Hepatocyte (in vitro differentiated cells): ENCODE measurements at places on chromosomes 13 and 19.

DNA sequence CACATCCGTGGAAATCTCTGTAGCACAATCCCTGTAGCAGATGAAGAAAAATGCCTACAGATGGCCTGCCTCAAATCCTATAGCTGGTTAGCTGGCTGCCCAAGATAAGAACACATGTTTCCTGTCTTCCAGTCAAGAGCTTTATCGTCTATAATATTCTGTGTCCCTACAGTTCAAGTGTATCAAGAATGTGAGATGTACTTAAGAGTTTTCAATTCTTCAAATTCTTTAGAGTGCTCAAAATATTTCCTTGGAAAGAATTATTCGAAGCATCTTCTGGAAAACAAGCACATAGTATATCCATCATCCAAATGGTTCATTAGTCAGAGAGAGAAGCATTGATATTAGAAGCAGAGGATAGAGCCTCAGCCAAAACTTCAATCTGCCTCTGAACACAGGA, 239.8 kb downstream of the COG6 start:
- DNase-seq: no peak

DNA sequence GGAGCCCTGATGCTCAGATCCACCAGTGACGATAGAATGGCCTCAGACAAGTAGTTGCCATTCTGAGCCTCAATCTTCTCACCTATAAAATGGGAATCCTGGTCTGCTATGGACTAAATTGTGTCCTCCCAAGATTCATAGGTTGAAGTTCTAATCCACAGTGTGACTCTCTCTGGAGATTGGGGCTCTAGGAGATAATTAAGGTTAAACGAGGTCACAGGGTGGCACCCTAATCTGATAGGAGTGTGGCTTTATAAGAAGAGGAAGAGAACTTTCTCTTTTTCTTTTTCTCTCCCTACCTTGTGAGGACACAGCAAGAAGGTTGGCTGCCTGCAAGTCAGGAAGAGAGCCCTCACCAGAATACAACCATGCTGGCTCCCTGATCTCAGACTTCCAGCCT, 214.1 kb downstream of the KATNAL1 start:
- DNase-seq: no peak

DNA sequence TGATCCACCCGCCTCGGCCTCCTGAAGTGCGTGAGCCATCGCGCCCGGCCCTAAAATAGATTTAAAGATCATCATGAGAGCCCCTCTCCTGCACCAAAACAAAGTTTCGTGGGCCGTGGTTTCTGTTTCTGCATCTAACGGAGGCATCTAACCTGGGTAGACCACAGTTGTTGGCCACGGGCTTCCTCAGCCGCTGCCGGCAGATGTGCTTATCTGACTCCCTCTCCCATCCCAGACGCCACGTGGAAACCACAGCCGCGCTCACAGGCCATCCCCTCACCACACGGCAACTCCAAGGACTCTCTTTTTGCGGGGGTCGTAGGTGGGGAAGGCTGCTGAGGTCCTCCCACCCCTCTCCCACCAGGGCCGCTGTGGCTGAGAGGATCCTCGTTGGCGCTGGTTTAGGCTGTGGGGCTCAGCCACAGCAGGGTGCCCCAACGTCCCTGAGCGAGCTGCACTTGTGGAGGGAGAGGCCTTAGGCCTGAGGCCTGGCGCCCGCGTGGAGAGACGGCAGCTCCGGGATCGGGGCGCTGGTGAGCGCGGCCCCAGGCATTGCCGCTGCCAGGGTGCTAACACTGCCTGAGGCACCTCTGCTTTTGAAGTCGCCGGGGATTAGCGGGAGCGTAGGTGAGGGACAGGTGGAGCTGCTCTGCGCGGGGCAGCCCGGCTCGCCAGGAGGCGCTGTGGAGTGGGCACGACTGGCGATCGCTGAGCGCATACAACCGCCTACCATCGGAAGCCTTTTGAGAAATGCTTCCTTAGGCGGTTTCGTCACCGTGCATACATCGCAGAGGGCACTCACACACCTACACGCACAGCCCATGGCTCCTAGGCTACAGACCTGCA, 8.9 kb downstream of the ZSCAN1 start:
- no peak for DNase-seq

- no peak for DNase-seq
These were observed 679 bp upstream of the ABHD8 start for GRCh38 chr19:17303940-17304267.

DNA sequence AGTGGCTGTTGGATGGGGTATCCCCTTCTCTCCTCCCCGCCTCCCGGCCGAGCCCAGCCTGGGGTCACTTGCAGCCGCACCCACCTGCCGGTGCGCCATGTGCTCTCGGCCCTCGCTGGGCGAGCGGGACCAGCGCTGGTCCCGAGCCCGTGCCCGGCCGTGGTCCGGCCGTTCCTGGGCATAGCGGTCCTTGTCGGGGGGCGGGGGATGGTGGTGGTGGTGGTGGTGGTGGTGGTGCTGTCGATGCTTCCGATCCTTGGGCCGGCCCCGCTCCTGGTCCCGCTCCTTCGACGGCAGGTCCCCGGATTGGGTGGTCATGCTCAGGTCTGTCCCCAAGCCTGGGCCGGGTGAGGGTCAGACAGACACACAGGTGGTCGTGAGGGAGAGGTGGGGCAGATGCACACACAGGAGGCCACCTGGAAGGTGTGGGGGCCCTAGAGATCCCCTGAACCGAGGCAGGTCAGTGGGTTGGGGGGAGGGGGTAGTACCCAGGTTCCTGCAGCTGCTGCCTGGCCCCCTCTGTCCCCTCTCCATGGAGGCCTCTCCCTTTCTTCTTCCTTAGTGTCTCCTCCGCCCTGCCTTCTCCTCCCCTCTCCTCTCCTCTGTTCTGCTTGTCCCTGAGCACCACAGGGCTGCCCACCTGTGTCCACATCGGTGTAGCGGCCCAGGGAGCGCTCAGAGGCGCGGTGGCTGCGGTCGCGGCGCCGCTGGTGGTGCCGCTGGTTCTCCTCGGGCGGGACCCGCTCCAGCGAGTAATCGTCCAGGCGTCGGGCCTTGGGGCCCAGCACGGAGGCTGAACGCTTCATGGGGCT, 58.7 kb downstream of the IER2 start:
- DNase-seq: no peak

DNA sequence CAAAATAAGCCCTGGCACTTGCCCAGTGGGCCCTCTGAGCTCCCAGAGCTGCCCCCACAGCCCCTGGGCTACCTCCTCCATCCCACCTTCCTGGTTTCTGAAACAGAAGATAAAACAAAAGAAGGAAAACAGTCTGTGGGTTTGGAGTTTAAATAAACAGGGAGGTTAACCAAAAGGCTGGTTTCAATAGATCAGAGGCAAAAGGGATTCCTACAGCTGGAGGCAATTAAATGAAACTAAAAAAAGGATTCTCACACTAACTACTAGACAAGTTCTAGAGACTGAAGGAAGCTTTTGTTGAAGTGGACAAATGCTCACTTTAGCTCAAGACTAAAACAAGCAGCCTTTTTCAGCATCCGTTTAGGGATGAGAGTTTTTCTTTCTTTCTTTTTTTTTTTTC, 569.8 kb downstream of the FGF9 start:
- DNase-seq: no peak

GRCh38 chr19:29003641-29004409, 209.1 kb downstream of the UQCRFS1 start:
- no peak for DNase-seq

DNA sequence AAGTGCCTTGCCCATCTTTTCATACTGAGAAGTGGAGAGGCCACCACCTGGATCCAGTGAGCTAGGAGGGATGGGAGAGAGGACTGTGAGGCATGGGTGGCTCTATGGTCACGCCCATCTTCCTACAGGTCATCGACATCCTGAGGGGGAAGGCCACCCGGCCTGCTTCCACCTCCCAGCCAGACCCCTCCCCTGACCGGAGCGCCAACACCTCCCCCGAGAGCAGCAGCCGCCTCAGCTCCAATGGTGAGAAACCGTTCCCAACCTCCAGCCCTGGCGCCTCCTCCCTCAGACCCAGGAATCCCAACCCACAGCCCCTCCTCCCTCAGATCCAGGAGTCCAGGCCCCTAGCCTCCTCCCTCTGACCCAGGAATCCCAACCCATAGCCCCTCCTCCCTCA, 10.1 kb downstream of the BCL3 start:
- peak; percentile 61 for DNase-seq

DNA sequence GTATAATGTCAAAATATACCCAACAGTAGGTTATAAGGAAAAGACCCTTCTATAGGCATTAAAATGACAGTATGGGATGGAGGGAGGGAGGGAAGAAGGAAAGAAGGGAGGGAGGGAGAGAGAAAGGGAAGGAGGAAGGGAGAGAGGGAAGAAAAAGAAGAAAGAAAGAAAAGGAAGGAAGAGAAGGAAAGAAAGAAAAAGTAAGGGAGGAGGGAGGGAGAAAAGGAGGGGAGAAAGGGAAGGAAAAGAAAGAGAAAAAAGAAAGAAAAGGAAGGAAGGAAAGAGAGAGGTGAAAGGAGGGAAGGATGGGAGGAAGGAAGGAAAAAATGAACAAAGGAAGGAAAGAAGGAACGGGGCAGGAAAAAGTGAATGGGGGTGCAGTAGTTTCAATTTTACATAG, 35.3 kb upstream of the CACNA1A start:
- no peak for DNase-seq

DNA sequence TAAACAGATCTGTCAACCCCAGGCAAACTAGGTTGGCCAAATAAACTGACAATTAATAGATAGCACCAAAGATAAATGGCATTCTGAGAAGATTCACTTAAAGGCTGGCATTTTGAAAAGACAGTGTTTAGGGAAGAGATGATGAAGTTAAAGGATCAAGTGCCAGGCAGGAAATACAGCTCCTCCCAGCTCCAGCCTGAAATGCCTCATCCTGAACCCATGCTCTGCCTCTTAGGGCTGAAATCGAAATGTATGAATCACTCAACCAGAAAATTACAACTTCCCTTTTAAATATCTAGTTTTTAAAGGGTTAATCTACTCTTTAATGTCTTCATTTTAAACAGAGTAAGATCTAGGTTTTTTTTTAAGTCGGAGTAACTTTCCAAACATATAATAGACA, 171.2 kb upstream of the UBL3 start:
- DNase-seq: no peak

DNA sequence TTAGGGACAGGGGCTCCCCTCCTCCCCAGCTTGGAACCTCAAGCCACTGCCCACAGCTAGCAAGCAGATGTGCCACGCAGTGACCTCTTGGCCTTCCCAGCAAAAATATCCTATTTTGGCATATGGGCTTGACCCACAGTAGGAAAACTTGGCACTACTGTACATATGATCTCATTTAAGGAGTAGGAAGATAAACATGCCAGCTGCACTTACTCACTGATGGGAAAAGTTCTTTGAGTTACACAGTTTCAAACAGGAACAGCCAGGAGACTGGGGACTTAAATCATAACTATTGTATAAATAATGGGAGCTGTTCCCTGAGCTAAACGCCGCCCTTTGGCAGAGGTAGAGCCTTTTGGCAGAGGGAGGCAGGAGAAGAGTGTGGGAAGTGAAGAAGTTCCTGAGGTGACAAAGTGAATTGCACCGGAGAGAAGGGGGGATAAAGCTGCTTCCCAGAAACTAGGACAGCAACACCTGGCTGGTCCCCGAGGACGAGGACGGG, 6.1 kb downstream of the SACS start:
- peak; percentile 35 for DNase-seq

DNA sequence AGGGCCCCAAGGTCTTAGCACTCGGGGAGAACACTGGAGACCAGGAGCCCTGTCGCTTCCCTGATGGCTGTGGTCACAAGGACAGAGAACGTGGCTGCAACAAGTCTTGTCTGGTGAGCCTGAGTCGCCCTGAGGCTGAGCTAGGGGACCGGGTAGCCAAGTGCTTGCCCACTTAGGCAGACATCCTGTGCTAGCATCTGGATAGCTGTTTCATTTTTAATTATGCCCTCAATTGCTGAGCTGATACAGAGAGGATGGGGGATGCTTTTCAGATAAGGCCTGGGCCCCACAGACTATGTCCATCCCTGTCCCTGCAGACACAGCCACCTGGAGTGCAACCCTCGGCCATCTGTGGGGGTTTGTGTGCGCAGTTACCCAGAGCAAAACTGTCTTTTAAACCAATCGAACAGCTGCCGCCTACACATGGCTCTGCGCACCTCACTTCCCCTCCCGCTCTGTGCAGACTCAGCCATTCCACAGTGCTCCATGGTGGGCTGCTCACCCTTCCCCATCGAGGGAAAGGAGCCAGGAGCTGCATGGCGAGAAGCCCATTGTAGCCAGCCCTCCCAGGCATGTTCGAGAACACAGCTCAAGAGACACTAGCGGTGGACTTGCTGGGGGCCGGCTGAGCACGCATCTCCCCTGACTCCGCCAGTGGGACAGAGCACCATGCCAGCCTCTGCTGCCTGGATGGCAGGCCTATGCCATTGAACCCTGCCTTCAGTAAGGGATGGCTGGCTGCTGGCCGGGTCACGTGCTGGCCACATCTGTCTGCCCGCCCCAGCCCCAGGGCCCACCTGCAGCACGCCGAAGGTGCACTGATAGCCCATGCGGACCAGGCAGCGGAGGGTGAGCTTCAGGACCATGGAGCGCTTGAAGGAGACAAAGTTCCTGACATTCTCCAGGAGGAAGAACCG, 19.4 kb upstream of the EIF3G start:
- DNase-seq: no peak

- no peak for DNase-seq
These were observed 74.0 kb upstream of the DOCK9 start for GRCh38 chr13:99051768-99052455.

DNA sequence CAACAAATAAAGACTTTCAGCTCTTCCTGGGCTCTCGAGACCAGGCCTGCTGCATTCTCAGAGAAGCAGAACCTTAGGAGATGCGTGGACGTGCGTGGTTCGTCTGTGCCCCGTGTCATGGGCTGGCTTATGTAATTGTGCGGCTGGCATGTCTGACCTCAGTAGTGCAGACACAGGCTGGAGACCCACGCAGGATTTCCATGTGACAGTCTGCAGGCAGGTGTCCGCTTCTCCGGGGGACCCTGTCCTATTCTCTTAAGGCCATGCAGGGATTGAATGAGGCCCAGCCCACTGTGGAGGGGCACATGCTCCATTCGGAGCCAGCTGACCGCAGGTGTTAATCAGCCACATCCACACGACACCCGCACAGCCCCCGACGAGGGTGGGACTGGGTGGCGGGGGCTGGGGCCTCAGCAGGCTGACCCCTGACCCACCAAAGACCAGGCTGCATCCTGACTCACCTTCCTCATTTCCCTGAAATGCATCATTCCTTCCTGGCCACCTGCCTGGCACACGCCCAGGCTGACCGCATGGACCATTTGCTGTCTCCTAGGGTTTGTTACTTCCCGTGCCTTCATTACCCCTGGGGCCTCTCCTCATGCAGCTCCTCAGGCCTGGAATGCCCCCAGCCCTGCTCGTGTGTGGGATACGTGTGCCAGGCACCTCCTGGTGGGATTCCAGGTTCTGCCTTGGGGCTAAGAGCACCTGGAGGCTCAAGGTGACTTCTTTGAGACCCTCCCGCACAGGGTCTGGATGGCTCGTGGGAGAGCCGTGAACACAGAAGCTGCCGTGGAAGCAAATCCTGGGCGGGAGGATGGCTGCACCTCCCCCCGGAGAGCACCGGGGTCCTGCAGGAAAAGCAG, 10.7 kb upstream of the MCF2L start:
- DNase-seq: no peak
